Osteoblast (primary cell): ENCODE measurements at places on chromosomes 1 and 21.

- DNase-seq: peak; percentile 55
Observed at GRCh38 chr1:8342325-8342724, 24.4 kb downstream of the SLC45A1 start.

DNA sequence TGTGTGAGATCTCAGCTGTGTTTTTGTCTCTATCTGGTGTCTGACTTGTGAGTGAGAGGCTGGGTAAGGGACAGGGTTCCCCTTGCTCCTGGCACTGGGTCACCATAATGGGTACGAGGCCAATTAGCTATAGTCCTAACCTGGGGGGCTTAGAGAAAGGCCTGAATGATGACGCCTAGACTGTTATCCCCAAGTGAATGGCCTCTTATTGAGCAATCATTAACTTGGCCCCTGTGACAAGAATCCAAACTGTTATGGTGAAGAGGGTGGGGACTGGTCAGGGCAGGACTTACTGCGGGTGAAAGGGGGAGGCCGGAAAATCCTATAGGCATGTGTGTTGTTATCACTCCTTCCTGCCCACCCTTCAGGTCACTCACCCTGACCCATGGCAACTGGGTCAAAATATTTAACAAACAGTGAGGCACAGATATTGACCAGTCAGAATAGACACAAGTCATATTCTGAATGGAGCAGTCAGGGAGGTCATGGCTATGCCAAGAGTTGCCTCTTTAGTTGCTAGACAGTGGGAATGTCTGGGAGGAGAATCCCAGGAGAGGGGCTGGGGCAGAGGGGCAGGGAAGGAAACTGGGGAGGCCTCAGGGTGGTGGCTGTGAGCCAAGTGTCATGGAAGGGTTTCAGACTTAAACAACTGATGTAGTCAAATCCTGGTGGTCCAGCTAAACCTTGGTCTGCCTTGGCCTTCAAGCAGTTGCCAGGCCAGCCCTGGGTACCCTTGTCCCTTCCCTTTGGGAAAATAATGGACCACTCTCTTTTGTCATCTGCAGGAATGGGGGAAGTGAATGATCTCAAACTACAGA lies 3.2 kb downstream of the NR0B2 start:
- DNase-seq: no peak

- DNase-seq: peak; percentile 53
Observed at GRCh38 chr1:203041351-203041932, 15.2 kb downstream of the PPFIA4 start.

DNA sequence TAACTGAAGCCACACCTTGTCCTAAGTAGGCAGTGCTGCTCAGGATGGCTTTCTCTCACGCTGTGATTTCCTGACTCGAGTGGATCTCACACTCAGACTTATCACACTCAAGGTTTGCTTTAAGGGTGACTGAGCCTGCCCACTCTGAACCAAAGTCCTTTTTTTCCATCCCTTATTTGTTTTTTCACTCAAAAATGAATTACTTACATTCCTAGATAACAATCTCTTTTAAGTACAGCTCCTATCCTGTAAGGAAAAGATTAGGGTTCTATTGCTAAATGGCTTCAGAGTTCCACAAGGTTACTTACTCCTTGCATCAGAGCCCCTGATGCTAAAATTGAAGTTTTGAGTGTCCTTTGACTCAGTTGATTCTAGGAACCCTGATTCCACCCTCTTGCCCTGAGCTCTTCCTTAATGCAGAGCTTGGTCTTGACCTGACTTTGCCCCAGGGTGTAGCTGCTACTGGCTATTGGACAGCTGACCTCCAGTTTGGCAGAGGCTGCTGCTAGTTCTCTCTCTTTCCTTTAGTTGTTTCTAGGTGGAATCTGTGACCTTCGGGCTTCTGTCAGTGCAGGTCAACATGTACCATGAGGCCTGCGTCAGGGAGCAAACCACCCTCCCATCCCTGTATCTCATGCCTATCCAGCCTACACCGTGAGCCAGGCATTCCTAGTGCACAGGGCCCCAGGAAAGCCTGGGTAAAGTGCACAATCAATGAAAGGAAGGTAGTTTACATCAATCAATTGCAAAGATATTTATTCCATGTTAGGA lies 80.1 kb upstream of the CD55 start:
- DNase-seq: no peak

GRCh38 chr1:1561801-1562470 lies 12.7 kb downstream of the SSU72 start:
- peak; percentile 57 for DNase-seq

DNA sequence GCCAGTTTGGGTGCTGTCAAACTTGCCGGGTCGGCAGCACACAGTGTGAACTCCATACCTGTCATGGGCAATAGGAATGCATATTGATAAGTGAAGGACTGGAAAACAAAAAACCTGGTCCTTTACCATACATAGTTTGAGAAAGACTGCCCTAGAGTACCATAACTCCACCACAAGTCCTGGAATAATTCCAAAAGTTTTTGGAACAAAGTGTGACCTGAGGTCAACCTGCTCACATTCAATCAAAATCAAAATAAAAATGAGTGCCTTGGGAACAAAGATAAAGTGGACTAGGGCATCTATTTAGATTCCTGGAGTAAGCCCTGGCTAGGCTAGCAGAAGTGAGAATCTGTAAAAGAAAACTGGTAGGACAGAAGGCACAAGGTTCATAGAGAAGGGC lies 7.6 kb downstream of the PEX19 start:
- DNase-seq: no peak

DNA sequence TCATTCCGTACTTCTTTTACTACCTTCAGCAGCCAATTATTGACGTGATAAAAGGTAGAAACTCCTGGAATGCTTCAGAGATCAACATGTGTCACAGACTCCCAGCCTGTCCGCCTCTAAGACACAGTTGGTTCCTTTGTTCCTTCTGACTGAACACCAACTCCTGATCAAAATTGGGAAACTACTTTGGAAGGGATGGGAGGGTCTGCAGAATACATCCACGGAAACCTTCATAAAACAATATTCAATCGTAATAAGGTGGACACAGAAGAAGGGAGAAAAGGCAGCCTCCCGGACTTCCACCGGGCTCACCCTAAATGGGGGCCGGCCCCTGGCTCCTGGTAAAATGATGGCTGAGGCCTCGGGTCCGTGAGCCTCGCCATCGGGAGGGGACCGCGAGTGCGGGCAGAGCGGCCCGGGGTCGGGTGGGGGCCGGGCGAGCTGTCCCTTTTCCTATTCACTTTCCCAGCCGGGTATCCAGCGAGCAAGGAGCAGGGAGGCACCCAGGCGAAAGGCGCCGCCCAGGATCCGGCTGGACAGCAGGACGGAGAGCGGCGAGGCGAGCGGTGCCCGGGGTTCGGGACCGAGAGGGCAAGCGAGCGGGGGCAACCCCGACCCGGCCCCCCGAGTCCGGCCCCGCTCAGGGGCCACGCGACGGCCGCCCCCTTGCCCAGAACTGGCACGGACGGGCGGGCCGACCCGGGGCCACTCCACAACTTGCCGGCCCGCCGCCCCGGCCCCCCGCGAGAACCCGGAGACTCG lies 805 bp downstream of the NRIP1 start:
- DNase-seq: peak; percentile 92

DNA sequence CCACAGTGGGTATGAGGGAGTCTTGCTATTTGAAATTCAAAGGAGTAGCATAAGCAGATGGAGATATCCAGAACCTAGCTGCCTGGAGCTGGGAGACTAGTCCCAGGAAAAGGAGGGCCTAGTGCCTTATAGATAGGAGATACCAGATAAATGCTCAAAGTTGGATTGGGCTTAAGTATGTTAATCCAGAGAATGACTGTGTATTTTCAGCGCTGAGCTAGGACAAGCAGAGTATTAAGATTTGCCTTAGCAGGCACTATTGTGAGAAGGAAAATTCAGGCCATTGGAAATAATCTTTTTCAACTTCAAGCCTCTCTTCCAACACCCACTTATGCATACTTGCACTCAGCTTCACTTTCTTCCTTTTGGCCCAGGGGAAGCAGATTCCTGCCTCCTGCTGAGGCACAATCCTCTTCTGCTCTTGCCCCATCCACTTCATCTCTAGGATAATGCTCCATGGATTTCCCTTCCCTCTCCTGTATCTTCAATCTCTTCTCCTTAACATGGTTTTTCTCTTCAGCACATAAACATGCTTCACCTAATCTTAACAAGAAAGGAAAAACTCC lies 21.1 kb downstream of the PIK3C2B start:
- no peak for DNase-seq

- peak; percentile 3 for DNase-seq
Observed at GRCh38 chr21:38266732-38267131, 9.9 kb downstream of the KCNJ15 start.

GRCh38 chr21:45146801-45147200 lies 72.4 kb downstream of the ADARB1 start:
- no peak for DNase-seq

DNA sequence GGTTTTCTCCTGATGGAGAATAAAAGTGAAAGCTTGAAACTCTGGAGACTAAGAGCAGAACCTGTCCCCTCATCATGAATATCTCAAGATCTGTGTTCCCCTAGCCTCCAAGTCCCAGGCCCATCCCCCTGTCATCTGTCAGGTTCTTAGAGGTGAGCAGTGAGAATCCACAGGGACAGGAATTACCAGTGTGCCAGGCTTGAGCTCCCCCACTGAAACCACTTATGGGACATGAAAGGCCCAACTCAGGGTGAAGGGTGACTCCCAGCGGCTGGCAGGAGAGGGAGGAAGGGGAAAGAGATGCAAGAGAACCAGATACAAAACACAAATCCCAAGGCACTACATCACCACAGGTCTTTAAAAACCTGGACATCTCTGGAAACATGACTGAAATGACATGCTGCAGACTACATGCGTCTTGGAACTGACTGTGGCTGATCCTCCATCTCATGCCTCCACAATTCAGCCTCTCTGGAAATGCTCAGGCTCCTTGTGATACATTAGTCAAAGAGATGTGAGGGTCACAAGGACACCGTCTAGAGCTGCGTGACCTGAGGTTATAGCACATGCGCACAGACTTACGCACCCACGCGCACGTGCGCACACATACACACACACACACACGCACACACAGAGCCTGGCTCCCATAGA lies 6.8 kb upstream of the LY9 start:
- no peak for DNase-seq
